Suprapubic skin (tissue), 4 donors: ENCODE measurements at places on chromosomes 11 and 22. TPM values are rescaled to one million over a fixed set of nuclear protein-coding genes. Genes with fewer than 3 reads are reported as not detected.
A peak's percentile ranks its signal among the peaks of the same experiment; 100 is the strongest.

THAP12 gene
- total RNA-seq = 28.5 TPM

GRCh38 chr22:29031227-29032011 lies 30.2 kb downstream of the C22orf31 start:
- DNase-seq = no peak

GRCh38 chr22:44664149-44664548 lies 37.9 kb upstream of the PRR5 start:
- no peak for DNase-seq

GRCh38 chr11:31247321-31247720 lies 122.2 kb downstream of the DCDC1 start:
- no peak for DNase-seq

DNA sequence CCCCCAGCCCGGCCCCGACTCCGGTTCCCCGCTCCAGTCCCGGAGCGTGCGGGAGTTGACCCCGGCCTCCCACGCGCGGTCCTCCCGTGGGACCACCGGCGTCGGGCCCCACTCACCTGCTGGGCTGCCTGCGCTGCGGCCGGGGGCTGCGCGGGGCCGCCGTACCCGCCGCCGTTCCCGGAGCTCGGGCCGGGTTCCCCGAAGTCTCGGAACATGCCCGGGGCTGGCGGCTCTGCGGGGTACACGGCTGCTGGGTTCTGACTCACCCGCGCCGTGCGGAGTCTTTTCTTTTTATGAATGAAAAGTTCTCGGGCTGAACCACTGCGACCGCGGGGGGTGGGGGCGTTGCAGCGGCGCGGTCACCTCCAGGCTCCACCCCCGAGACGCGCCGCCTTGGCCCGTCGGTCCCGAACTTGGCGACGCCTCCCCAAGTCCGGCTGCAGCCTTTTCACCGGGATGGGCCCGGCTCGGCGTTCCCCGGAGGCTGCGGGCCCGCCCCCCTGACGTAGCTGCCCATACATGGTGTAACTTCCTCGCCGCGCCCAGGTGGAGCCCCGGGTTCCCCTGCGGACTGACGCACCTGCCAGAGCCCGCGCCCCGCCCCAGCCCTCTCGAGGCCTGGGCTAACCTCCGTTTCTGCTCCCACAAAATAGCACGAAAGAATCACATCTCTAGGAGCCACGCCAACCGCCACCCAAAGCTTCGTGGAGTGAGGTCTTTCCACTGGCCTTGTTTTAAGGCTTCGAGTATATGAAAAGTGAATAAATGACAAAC lies at the start of gene FOSL1:
Gene FOSL1, minus strand, starts transcription at position 264 of the 774 bp plus-strand sequence. Its CDS starts 49 bp downstream, at position 215.
- peak; percentile 95 for DNase-seq
